GM10248 (cell line): ENCODE measurements at places on chromosomes 2 and 18.

- DNase-seq: no peak
Measured at GRCh38 chr2:73089270-73090030, 17.9 kb upstream of the SFXN5 start.

DNA sequence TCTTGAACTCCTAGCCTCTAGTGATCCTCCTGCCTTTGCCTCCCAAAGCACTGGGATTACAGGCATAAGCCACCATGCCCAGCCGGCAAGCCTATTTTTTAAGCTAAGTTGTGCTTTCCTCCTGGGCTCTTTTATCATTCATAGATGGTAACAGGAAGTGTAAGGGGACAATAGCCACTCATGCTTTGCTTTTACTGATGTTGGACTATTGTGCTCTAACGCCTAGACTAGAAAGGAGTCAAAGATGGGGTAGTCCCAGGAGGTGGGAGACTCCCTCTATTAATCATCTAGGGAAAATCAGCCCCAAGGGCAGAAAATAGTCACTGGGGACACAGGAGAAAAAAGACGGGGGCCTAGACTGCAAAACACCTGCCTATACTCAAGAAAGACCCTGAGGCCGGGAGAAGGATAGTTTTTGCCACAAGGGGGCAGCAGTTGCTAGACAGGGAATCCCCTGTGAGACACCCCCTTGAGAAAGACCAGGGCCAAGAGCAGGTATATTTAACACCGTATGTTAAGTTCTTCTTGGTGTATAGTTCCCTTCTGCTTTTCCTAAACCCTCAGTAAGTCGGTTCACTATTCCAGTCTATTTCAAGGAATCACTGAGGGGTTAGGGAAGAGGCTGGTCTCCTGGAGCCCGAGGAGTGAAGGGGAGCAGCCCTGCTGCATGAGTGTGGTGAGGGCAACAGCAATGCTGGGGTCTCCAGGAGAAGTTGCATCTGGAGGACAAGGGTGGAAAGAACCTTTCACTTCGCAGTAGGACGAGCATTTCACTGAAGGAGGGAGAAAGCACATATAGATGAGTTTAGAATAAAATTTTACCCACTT lies 2.1 kb upstream of the CXCR1 start:
- peak; percentile 71 for DNase-seq

DNA sequence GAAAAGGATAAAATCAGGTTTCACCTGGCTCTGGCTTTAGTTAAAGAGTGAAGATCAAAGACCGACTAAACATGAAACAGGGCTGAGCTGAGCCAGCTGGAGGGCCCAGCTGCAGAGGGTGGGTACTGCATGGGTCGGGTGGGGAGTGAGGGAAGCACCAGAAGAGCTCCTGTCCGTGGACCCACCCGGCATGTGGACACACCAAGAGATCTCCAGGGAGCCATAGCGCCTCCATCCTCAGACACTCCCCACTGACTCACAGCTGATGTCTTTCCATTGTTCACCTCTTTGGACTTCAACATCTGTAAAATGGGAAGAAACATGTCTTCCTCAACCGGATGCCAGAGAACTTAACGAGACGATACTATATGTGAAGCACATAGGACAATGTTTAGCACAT lies 178.3 kb upstream of the KLHL29 start:
- DNase-seq: no peak

GRCh38 chr2:127023504-127023903 lies 83.5 kb downstream of the BIN1 start:
- no peak for DNase-seq

DNA sequence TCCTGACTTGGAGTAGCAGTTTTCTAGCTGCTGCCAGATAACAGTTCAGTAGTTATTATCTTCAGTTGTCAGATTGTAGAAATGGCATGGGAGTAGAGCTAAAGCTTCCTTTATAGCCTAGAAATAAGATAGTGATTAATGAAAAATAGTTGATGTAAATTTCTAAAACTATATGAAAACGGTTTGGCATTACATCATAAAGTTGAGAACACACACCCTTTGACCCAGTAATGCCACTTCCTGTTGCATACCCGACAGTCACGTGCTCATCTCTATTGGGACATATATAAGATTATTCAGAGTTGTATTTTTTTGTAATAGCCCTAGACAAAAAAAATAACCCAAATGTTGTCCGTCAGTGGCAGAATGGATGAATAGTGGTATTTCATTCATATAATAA lies 39.4 kb upstream of the ASB1 start:
- no peak for DNase-seq

- no peak for DNase-seq
Measured at GRCh38 chr2:197297266-197297665, 13.3 kb downstream of the ANKRD44 start.

DNA sequence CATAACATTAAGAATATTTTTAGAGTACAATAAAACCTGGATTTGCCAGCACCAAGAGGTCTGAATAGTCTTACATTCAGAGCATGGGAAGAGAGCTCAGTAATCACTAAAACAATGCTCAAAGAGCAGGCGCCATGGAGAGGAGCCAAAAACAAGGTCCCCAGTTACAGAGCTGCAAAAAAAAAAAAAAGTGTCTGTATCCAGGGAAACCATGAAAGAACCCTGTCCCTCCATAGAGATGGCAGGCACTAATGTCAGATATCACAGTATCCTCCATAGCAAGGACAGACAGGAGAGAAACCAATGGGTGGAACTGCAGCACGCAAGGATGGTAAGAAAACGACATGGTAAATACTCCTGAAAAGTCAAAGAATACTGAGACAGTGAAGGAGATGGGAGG lies 19.5 kb downstream of the FBXO15 start:
- DNase-seq: no peak

DNA sequence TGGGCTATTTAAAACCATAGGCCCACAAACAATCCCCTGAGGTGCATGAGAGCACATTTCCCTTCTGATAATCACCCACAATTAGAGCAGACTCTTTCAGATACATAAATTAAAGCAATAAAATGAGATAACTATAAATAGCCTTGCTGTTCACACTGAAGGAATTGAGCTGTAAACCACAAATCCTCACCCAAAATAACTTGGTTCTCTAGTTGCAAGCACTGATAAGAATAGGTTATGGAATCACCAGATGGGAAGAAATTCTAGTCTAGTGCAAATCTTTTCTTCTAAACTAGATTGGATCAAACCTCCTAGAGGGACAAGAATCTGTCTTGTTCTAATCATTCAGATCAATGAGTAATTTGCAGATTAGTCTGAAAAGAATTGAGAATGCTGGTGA lies 64.6 kb downstream of the NAB1 start:
- no peak for DNase-seq

GRCh38 chr2:75553935-75554531 lies 6.7 kb downstream of the EVA1A start:
- DNase-seq: no peak

- no peak for DNase-seq
Measured at GRCh38 chr2:186903216-186903615, 54.2 kb upstream of the ZSWIM2 start.

- no peak for DNase-seq
Measured at GRCh38 chr2:181642086-181642485, 14.8 kb downstream of the CERKL start.

DNA sequence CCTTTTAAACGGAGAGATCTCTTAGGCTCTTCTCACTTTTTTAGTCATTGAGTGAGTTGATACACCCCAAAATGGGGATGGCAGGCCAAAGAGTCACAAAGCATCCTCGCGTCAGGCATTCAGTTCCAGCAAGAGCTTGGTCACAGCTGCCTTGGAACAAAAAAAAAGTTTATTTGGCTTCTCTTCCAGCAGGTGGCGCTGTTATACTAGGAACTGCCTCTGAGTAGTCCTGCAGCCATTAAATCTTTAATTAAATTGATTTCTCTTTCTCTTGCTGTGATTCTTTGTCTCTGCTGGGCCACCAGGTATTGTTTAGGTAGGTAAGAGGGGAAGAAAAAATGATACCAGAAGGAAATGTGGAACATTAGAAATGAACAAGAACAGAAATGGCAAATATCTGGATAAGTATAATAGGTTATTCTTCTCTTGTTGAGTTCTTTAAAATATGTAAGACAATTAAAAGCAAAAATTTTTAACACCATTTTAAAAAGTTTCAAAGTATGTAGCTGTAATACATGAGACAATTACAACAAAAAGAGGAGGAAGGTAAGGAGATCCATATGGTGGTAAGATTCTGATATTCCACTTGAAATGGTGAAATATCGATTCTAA lies 175.1 kb downstream of the GALNT1 start:
- peak; percentile 69 for DNase-seq

- DNase-seq: no peak
Measured at GRCh38 chr2:221546505-221547225, 25.4 kb downstream of the EPHA4 start.

DNA sequence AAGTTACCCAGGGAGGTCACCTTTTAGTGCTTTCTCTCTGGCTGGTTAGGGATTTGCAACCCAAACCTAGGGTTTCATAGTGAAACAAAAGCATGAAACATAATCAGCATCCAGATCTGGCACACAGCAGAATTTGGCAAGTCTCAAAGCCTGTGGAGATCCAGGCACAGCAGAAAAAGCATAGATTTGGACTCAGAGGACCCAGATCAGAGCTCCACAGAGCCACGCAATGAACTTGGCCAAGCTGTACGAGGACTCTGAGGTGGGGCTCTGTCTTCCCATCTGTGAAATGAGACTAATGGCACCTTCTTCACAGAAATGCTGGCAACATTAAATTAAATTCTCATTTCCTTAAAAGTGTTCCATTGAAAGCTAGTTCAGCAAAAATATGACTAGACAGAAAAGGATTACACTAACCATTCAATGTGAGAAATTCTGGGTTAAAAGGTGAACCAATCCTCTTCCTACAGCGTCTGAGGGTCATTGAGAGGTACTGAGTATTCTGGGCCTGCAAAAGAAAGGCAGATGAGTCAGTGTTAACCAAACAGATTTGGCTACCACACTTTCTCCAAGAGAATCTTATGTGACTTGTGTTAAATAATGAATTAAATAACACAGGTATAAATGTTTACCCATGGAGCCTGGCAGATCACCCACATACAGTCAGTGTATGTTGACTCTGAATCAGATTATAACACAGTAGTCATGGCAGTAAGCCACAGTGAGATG lies 266.3 kb downstream of the MREG start:
- DNase-seq: no peak

DNA sequence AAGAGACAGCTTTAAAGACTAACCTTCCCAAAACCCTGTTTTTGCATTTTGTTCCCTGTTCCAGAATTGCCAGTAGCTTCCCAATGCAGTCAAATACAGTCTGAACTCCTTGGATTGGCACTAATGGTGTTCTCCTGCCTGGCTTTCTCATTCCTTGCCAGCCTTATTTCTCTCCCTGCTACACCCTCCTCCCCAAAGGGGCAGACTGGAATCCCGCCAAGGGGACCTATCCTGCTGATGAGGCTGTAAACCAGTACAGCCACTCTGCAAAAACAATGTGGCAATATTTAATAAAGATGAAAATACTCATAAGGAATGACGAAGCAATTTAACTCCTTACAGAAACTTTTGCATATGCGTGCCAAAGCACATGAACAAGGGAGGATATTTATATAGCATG lies 4.5 kb upstream of the SLC4A5 start:
- no peak for DNase-seq

- DNase-seq: no peak
Measured at GRCh38 chr2:43210467-43211303, 15.7 kb downstream of the ZFP36L2 start.

GRCh38 chr2:218721934-218722333 lies 11.3 kb downstream of the TTLL4 start:
- no peak for DNase-seq

DNA sequence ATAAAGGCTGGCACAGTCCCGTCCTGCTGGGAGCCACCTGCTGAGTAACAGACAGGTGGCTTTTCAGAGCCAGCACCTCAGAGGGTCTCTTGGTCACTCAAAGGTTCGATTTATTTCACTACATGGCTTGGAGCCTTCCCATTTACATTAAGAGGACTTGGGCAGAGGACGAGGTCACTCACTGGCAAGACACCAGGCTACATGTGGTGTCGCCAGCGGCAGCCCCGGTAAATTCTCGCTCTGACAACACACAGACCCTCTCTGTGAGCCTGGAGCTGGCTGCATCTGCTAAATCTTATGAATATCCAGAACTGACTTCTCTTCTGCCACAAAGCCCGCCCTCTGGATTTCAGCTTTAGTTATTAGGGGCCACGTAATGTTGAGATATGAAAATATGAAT lies 254.7 kb downstream of the VAPA start:
- no peak for DNase-seq

- no peak for DNase-seq
Measured at GRCh38 chr2:121202541-121203310, 82.3 kb downstream of the TFCP2L1 start.

- DNase-seq: no peak
Measured at GRCh38 chr2:170461889-170462288, 253.2 kb upstream of the SP5 start.

DNA sequence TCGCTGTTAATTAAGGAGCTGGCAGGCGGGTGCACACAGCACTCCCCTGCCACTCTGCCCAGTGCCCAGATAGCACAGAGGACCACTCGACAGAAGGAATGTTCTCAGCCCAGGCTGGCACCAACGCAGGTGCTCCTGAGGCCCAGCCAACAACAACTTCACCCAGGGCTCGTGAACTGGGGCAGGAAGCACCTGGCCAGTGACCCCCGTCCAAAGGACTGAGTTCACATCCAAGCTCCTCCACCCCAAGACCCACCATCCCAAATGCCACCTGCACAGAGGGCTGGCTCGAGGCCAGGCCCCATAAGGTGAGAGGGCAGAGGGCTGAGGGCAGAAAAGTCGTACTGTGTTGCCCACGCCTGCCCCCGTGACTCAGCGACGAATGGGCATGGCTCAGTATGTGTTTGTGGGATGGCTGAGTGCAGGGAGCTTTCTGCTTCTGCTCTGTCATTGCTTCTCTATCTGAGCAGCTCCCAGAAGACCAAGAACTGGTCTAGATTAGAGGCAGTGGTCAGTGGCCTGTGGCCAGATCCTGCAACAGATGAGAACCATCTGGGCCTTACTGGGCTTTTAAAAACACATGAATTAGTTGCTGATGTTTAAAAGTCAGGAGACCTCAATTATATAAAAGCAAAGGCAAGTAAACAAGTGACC lies 68.4 kb downstream of the POLR1A start:
- no peak for DNase-seq

DNA sequence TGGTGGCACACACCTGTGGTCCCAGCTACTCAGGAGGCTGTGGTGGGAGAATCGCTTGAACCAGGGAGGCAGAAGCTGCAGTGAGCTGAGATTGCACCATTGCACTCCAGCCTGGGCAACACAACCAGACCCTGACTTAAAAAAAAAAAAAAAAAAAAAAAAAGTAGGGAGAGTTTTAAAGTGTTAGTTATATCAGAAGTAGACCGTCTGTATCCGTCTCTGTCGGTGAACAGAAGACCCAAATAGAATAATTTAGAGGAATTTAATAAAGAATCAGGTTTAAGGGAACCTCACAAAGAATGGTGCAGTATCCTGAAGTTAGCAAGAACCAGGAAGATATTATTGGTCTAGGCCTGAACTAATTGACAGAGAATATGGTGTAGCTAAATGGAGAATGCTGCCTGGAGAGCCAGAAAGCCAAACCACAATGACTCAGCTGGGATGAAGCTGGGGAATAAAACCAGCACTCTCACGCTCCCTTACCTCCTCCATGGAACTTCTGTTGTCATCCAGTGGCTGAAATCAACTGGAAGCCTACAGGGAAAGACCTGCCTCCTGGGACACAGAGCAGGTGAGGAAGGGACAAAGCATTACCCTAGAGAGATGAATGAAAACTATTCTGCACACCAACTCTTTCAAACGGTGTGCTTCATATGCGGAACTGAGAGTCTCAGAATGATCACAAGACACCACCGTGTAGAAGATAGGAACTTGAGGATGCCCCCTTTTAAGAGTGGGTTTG lies 39.1 kb upstream of the PLEKHM3 start:
- peak; percentile 38 for DNase-seq

- DNase-seq: no peak
Measured at GRCh38 chr2:15788830-15789229, 151.5 kb upstream of the MYCN start.

GRCh38 chr2:185291035-185291647 lies 447.5 kb upstream of the FSIP2 start:
- peak; percentile 6 for DNase-seq
